Stimulated activated CD4-positive, alpha-beta T cell treated with anti-CD3 and anti-CD28 coated beads, Interleukin-15, amount 100 ng/mL, for 24 hours (primary cell): ENCODE measurements at places on chromosomes 1 and 21.

GRCh38 chr1:41891199-41891896 is 27.4 kb downstream of the HIVEP3 start:
- peak; percentile 62 for DNase-seq

- DNase-seq = no peak
Measured at GRCh38 chr1:167881069-167881468, 32.9 kb downstream of the ADCY10 start.

DNA sequence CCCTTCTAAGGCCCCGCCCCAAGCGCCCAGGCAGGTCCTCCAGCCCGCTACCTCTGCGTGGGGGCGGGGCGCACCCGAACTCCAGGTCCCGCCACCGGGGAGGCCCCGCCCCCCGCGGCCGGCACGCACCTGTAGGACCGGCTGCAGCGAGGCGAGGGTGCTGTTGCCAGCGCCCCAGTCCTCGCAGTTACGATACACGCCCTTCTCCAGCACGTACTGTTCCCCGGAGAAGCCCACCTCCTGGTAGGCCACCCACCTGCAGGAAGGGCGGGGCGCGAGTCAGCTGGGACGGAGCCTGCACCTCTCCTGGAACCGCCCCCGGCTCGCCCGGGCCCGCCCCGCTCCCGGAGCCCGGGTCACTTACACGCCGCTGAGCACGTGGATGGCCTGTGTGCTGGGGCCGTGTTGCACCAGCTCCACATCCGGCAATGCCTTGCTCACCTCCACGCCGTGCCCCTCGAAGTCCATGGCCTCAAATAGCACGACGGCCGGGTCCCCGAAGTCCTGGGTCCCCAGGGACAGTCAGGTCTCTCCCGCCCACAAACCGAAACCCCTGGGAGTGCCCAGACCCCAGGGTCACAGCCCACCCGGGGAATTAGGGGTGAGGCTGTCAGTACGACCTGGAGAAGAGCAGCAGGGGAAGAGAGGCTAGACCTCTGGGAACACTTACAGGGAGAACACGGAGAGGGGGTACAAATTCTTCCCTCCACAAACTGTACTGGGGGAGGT is 17.3 kb downstream of the CRYBG2 start:
- peak; percentile 91 for DNase-seq

DNA sequence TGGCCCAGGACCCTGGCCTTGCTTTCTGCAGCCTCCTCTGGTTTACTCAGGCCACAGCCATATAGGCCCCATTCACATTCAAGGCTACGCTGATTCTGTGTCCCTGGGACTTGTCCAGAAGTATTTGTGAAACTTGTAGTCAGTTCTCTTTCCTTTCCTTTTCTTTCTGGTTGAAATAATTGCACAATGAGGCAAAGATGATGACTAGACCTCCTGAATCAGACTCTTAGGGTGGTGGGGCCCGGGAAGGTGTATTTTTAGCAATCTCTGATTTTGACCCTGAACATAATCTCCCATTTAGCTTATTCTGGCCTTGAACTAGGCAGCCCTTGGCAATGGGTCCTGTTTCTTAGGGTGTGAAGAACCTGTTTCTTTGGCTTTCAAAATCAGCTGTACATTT is 39.9 kb downstream of the STUM start:
- DNase-seq = no peak

- DNase-seq = no peak
Measured at GRCh38 chr1:3120140-3120539, 51.1 kb downstream of the PRDM16 start.

DNA sequence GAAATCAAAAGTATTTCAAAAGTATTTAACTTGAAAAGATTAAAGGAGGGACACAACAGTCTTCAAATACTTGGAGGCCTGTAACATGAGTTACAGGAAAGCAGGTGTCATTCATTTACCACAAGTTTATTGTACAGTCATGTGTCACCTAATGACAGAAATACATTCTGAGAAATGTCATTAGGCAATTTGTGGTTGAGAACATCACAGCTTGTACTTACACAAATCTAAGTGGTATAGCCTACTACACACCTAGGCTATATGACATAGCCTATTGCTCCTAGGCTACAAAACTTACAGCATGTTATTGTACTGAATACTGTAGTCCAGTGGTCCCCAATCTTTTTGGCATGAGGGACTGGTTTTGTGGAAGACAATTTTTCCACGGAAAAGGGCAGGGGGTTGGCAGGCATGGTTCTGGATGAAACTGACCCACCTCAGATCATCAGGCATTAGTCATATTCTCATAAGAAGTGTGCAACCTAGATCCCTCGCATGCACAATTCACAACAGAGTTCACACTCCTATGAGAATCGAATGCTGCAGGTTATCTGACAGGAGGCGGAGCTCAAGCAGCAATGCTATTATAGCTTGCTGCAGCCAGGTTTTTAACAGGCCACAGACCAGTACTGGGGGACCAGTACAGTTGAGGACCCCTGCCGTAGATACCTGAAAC is 25.0 kb upstream of the PHTF1 start:
- peak; percentile 45 for DNase-seq

DNA sequence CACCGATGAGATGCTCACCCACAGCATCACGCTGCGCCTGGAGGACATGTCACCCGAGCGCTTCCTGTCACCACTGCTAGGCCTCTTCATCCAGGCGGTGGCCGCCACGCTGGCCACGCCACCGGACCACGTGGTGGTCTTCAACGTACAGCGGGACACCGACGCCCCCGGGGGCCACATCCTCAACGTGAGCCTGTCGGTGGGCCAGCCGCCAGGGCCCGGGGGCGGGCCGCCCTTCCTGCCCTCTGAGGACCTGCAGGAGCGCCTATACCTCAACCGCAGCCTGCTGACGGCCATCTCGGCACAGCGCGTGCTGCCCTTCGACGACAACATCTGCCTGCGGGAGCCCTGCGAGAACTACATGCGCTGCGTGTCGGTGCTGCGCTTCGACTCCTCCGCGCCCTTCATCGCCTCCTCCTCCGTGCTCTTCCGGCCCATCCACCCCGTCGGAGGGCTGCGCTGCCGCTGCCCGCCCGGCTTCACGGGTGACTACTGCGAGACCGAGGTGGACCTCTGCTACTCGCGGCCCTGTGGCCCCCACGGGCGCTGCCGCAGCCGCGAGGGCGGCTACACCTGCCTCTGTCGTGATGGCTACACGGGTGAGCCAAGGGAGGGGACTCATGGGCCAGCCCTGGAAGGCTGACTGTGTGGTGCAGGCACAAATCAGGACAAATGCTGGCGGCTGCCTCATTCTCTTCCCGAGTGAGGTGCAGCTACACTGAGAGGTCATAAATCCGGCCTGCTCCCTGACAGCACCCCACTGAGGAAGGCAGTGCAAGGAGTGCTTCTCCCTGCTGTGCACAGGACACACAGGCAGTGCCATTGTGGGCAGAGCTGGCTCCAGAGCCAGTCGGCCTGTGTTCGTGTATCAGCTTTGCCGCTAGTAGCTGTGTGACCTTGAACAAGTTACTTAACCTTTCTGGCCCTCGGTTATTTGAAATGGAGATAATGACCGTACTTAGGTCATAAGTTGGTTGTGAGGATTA is 9.4 kb downstream of the CELSR2 start:
- no peak for DNase-seq

- DNase-seq = no peak
Measured at GRCh38 chr1:41640141-41640751, 155.8 kb upstream of the EDN2 start.

GRCh38 chr1:52629325-52629643 is 3.7 kb upstream of the SHISAL2A start:
- no peak for DNase-seq

DNA sequence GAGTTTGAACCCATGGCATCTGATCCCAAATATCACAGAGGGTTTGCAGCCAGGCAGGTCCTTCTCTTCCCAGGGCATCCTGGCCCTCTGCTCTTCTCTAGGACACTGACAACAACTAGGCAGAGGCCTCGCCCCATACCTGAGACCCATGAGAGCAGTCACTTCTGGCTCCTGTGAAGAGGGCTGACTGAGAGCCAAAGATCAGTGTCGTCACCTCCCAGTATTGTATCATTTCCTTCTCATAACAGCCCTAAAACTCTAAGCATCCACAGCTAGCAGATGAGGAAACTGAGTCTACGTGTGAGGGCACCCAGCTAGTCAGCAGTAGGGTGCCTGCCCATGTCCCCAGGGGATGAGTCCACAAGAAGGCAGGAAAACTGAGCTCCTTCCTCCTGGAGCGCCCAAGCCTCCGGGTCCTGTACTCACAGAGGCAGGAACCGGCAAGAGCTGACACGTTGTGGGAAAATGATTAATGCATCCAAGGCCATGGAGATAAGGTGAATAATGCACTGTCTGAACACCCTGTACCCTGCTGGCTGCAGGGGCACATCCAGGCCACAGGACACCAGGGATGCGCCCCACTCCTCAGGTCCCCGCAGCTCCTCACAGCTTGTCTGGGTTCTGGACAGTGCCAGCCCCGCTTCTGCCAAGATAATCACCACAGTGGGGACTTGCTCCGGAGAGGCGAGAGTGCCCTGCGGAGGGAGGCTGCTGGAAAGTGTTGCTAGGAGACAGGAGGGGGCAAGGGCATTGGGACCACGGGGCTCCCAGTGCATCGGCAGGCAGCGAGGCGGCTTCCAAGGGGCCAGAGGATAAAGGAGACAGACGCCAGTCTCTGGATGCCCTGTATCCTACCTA is 340.0 kb downstream of the NPHP4 start:
- DNase-seq = no peak

DNA sequence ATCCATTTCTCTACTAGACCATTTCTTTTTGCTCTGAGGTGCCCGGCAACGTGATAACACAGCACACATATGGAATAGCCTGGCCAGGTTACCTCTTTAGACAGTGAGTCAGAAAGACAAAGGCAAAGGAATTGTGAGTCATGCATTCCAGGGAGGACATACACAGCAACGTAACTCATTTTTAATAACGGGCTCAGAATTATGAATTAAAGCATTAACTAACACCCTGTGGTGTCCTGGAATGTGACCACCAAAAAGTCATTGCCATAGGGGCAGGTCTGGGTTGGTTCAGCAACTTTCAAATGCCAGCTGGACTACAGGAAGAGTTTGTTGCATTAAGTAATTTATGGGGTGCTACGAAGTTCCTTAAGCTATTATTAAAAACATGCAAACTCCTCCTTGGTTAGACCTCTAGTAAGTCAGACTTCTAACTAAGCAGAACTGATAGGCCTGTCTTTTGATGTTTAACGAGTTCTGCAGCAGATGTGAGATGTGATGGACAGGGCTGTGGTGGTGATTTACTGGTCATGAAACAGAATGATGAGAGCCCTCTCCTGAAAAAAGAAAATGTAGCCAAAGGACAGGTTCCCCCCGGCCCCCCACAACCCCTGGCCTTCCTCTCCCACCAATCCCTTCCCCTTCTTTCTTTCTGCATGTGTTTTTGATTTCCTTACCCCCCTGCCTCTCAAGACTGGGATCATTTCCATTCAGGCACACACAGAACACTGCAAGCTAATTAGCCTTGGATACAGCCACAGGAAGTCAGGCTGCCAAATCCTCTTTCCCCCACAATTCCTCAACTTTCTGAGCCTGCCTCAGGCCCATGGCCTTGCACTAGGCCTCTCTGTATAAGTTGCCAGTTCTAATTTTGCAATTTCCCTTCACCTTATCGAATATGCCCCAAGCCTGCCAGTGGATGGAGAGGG is 88.9 kb upstream of the HAO2 start:
- DNase-seq = no peak

GRCh38 chr1:175262621-175263020 is 70.0 kb upstream of the KIAA0040 start:
- DNase-seq = no peak

DNA sequence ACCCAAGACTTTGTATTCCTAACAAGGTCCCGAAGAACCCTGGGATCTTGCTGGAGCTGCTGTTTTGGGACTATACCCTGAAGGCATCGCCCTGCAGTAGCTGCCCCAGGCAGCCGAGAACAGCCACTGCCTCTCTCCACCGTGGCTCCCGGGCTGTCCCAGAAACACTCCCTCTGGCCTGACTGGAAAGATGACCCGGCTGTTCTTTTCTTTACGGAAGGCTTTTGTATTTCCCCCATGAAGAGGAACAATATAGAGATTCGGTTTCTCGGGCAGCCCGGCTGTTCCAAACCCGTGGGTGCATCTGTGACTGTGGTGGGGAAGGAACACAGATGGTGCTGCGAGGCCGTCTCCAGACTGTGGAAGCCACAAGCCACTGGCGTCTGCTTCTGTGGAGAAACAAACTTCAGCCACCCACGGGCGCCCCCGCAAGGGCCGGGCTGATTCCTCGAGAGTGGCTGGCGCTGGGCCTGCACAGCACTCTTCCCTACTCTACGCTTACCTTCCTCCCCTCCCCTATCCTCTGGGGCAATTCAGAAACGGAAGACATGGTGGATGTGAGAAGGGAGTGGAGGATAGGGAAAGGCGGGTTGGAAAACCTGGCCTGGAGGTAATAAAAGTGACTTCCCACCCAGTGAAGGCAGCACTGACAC is 33.7 kb upstream of the VASH2 start:
- DNase-seq = peak; percentile 13

GRCh38 chr1:232183802-232184201 is 446.1 kb downstream of the SIPA1L2 start:
- no peak for DNase-seq
